ENCODE measurements at places on chromosomes 6 and 20. TPM values are rescaled to one million over a fixed set of nuclear protein-coding genes. Genes with fewer than 3 reads are reported as not detected.

The GJA10 gene
- not detected for total RNA-seq

The CPXM1 gene
- total RNA-seq = 0.69 TPM

The OTOR gene
- total RNA-seq = not detected

The FLOT1 gene
- total RNA-seq = 223 TPM

- H3K4me1 ChIP-seq = peaks cover 57% of the 10 kb centered on the region
- peak overlapping the region; percentile 93 for H3K27ac ChIP-seq
- no peak overlapping the region for H3K4me3 ChIP-seq
- H3K36me3 ChIP-seq = no peaks in the 10 kb centered on the region
These were observed 124.1 kb upstream of the NEDD9 start for GRCh38 chr6:11356404-11357155.

The GNAS-AS1 gene
- total RNA-seq = 0.25 TPM

- H3K27me3 ChIP-seq = no peaks in the 10 kb centered on the region
- H3K36me3 ChIP-seq = no peaks in the 10 kb centered on the region
- no peak for DNase-seq
- no peak overlapping the region for H3K4me3 ChIP-seq
These were observed 32.6 kb upstream of the SERPINB9 start for GRCh38 chr6:2935566-2936291.

DNA sequence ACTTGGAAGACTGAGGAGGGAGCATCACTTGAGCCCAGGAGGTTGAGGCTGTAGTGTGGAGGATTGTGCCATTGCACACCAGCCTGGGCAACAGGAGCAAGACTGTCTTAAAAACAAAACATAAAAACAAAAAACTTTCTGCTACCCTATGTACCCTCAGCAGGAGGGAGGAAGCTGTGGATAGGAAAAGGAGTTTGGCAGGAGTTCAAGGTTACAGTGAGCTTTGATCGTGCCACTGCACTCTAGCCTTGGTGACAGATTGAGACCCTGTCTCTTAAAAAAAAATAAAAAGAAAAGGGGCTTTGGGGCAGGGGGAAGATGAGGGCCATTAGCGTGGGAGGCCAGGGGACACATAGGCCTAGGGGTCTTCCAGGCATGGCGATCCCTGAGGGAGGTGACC lies 135.7 kb downstream of the DHX35 start:
- peaks cover 53% of the 10 kb centered on the region for H3K27me3 ChIP-seq
- DNase-seq = no peak
- no peaks in the 10 kb centered on the region for H3K36me3 ChIP-seq
- H3K27ac ChIP-seq = no peak overlapping the region
- H3K4me3 ChIP-seq = no peak overlapping the region

DNA sequence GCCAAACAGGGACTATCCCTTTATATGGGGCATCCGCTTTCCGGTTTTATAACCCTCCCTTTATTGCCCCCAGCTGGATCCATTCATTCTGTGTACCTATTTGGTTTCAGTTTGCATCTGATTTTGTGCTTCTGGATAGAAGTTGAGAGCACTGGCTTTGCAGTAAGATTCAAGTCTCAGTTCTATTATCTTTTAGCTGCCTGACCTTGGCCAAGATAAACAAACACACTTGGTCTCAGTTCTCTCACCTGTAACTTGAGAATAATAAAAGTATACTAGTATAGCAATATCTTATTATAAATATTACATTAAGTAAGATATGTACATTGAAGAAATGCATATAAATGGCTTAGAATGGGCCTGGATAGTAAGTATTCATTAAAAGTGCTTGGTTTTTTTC lies 182.4 kb upstream of the TSHZ2 start:
- DNase-seq = no peak
- no peaks in the 10 kb centered on the region for H3K4me1 ChIP-seq
- no peak overlapping the region for H3K27ac ChIP-seq
- no peaks in the 10 kb centered on the region for H3K36me3 ChIP-seq

- H3K27me3 ChIP-seq = no peaks in the 10 kb centered on the region
- H3K27ac ChIP-seq = no peak overlapping the region
- H3K4me1 ChIP-seq = peaks cover 4% of the 10 kb centered on the region
- no peak overlapping the region for H3K4me3 ChIP-seq
- no peak for DNase-seq
- no peaks in the 10 kb centered on the region for H3K36me3 ChIP-seq
These were observed 13.9 kb upstream of the IPCEF1 start for GRCh38 chr6:154370545-154370944.

DNA sequence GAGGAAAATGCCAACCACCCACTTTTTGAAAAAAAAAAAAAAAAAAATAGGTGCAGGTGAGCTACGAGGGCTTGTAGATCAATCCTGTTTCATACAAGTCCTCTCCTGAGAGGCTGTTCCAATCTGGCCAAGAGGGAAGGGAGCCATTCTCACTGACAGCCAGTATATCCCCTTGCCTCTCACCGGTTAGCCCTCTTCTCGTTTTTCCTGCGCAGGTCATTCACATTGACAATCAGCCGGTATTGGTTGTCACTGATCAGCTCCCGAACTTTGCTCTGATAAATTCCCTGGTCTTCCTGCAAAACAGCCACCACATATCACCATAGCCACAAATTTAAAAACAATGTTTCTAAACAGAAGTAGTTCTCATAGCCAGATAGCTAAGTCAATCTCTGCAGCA lies 1.4 kb downstream of the MCM3 start:
- H3K27ac ChIP-seq = no peak overlapping the region
- H3K4me3 ChIP-seq = no peak overlapping the region
- peaks cover 48% of the 10 kb centered on the region for H3K36me3 ChIP-seq
- peaks cover 22% of the 10 kb centered on the region for H3K4me1 ChIP-seq
- H3K27me3 ChIP-seq = no peaks in the 10 kb centered on the region

The FNDC11 gene
- total RNA-seq = 0.14 TPM

DNA sequence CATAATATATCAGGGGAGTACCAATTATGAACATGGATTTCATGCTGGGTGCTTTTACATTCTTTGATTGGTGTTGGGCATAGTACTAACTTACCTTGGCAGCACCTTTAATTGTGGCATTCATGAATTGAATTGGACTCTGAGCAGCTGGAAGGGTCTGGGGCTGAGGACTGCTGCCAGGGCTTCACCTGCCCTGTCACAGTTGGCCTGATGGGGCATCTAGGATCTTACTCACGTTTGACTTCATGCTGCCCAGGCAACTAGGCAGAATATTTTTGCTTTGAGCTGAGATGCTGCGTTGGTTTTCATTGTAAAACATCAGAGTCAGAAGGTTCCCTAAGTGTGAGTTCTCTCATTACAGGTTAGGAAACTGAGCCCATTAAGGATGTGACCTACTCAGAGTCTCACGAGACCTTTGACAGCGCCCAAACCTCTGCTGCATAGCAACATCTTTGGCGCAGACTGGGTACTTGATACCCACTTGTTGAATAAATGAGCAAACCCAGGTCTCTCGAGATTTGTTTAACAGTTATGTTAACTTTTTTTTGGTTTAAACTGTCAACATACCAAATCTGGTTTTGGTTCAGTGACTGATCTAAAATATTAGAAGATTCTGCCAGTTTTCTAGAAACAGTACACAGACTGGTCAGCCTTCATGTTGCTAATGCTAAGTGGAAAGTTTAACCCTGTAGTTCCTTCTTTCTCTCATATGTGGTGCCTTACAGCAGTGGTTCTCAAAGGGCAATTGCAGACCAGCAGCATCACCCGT lies 104.9 kb downstream of the TCP11 start:
- H3K4me3 ChIP-seq = no peak overlapping the region
- H3K27ac ChIP-seq = peak overlapping the region; percentile 78
- no peaks in the 10 kb centered on the region for H3K27me3 ChIP-seq
- peaks cover 94% of the 10 kb centered on the region for H3K4me1 ChIP-seq

DNA sequence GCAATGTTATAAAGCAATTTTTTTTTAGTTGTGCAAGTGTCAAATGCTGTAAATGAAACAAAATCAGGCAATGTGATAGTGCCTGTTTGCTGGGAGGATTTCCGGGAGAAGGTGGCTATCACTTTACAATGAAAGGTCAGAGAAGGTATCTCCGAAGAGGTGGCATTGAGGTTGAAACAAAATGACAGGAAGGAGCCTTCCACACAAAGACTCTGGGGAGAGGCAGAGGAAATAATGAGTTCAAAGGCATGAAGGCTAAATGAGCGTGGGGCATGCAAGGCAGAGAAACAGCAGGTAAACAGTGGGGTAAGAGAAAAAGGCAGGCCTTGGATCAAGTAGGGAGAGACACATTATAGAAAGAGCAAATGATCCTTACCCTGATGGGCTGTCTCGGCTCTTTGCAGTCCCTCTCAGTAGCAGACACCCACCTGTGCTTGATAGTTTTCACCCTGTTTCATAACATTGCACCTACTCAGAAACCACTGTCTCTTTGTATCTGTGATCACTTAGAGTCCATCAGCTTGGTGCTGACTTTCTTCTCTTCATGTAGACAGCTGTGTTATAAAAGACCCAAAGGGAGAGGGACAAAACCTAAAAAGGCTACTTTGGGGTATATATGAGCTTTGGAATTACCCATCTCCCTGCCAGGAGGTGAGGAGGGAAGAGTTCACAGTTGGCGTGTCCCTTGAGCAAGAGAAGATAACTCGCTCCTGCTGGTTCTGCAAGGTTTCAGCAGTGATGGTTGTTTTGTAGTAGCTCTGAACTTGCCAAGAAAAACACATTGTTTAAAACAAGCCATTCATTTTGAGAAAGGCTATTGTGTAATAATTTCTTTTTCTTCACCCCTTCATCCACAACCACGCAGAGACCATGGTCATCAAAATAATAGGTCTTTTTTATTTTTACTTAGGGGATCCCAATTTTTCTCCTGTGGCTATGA lies 22.3 kb downstream of the NRN1 start:
- peaks cover 13% of the 10 kb centered on the region for H3K4me1 ChIP-seq
- no peaks in the 10 kb centered on the region for H3K36me3 ChIP-seq
- H3K27me3 ChIP-seq = peaks cover 54% of the 10 kb centered on the region
- H3K27ac ChIP-seq = no peak overlapping the region

The TNNC2 gene
- total RNA-seq = 0.33 TPM

The MAS1 gene
- total RNA-seq = not detected

GRCh38 chr6:55003719-55004430 lies 157.3 kb downstream of the FAM83B start:
- H3K36me3 ChIP-seq = no peaks in the 10 kb centered on the region
- no peaks in the 10 kb centered on the region for H3K27me3 ChIP-seq
- H3K27ac ChIP-seq = peak overlapping the region; percentile 62
- no peak overlapping the region for H3K4me3 ChIP-seq

DNA sequence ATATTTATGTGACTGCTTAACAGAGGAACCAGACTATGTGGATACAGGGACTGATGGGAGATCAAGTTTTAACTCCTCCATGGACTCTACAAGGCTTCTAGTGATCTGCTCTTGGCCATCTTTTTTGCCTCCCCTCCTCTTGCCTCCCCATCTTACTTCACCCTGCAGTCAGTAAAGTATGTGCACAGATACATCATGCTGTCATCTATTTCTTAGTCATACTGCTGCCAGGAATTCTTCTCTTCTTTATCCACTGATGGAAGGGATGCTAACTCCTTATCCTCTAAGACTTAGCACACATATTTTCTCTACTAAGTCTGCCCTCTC lies 27.6 kb upstream of the FAM83C start:
- H3K27me3 ChIP-seq = no peaks in the 10 kb centered on the region
- H3K27ac ChIP-seq = no peak overlapping the region
- no peak overlapping the region for H3K4me3 ChIP-seq
- peaks cover 19% of the 10 kb centered on the region for H3K4me1 ChIP-seq
